ENCODE measurements at places on chromosomes 2 and 18.
A peak's percentile ranks its signal among the peaks of the same experiment; 100 is the strongest.

GRCh38 chr2:43592443-43592842, 3.4 kb downstream of the THADA start:
- DNase-seq: no peak

GRCh38 chr2:118618279-118618678, 229.2 kb downstream of the EN1 start:
- no peak for DNase-seq

DNA sequence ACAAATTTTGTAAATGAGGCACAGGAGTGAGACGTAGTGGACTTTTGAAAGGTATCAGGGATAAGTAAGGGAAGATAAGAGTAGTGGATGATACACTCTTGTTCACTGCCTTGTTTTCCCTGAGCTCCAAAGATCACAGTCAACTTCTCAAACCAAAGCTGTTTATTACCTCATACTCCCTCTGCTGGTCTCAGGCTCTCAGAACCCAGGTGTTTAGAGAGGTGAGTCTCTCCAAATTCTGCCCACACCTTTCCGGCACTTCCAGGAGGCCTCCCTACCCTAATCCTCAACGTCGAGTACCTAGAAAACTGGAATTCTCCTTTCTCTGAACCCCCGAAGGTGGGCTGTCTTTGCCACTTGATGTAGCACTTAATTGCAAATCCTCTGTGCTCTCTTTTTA, 621.1 kb downstream of the BCL11A start:
- DNase-seq: no peak

- peak; percentile 5 for DNase-seq
Observed at GRCh38 chr18:2337552-2338141, 233.7 kb downstream of the METTL4 start.

- DNase-seq: no peak
Observed at GRCh38 chr2:26694001-26694400, 1.5 kb downstream of the KCNK3 start.
